ENCODE measurements at places on chromosomes 3 and 15.

DNA sequence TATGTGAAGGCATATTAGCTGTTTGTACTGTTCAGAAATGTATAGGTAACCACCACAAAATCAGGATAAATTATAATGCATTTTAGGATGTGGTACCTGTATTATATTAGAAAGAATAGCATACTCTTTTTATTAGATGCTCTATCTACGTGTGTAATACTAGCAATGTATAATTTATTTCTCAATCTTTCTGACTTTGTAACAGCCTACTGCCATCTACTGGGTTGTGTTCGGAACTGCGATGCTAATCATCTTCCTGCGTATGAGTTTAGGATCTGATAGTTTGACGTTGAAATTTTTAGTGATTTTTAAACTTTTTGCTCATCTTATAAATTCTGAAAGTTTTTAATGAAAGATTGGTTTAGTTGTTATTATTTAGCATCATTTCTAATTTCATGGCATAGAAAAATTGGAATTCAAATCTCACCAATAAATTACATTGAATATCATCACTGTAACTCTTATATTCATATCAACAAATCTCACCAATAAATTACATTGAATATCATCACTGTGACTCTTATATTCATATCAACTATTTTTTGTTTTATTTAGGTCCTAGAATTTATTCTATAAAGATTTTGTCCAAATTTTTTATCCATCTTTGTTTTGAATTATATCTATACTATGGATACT lies 322.7 kb upstream of the ZNF717 start:
- peak; percentile 42 for DNase-seq

DNA sequence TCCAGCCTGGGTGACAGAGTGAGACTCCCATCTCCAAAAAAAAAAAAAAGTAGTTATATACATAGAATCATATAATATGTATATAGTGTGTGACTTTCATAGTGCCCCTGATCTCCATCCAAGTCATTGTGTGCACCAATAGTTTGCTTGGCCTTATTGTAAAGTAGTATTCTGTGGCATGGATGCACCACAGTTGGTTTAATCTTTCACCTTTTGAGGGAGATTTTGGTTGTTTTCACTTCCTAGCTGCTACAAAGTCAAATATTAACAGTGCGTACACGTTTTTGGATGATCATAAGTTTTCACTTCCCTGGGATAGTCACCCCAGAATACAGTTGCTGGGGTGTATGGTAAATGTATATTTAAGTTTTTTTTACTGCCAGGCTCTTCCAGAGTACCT lies 162.8 kb downstream of the PTPRG start:
- DNase-seq, result no peak

DNA sequence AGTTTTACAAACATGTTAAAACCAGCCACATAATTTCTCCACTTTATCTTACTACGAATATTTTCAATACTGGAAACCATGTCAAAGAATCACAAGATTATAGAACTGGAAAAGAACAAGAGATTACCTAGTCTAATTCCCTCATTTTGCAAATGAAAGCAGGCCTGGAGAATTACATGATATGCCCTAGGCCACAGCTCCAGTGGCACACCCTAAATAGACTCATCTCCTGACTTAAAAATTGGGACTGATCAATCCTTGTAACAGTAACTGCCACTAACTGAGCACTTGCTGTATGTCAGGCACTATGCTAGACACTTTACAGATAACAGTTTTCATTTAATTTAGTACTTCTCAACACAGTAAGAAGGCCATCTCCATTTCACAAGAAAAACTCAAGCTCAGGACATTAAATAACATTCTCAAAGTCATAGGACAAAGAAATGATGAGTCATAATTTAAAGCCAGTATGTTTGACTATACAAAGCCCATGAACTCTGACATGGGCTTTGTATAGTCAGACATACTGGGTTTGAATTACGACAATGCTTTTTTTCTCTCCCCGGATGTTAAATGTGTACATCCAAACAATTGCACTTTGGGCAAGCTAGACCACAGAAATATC lies 9.4 kb downstream of the IGSF11 start:
- DNase-seq, result no peak

GRCh38 chr15:63612300-63612699 lies 15.1 kb downstream of the FBXL22 start:
- DNase-seq, result no peak

- DNase-seq, result no peak
Measured at GRCh38 chr3:72520690-72521308, 327.4 kb downstream of the SHQ1 start.

- DNase-seq, result no peak
Measured at GRCh38 chr3:79125313-79125984, 642.3 kb downstream of the ROBO1 start.

DNA sequence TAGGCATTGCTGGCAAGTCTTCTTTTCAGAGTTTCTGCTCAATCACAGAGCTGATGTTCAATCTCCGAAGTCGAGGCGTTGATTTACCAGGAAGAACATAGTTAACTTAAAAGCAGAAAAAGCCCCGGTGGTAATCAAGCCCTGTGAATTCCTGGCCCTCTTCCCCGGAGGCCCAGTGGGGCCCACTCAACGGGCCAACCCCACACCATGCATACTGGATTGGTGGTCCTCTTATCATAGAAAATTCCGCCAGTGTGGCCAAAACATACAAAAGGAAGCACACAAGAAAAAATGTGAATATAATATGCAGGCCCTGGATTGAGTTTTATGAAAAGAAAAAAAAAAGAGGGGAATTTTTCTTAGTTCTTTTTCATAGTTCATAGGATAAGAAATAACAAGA lies 873.0 kb upstream of the NR2F2 start:
- no peak for DNase-seq

DNA sequence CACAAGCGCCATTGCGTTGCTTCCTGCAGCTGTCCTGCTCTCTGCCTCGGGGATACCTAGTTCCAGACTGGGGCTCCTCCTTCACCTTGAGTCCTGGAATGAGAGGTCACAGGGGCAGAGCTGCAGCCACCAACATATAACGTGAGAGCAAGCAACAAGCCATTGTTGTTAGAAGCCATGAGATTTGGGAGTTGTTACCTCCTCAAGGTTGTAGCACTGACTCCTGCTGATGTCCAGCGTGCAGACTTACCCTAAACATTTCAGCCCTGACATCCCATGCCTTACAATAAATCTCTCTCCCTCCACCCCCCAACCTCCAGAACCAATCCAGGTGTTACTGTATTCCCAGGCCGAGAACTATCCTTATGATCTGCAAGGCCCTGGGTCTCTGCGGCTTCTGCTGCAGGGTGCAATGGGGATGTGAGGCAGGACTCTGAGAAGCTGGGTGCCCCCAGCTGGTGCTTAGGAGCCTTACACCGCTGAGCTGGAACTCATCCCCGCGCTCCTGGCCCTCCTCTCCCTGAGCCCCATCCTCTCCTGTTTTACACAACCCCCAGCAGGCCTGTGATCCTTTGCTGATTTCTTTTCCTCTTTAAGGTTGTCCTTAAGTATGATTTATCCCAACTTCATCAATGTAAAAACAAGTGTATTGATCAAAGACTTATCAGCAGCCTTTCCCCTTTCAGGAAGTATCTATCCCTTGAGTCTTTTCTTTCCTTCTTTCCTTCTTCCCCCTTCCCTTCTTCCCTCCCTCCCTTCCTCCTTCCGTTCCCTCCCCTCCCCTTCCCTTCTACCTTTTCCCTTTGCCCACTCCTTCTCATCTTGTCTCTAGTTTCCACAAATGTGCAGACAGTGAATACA lies 84.2 kb upstream of the ABHD2 start:
- peak; percentile 79 for DNase-seq

- no peak for DNase-seq
Measured at GRCh38 chr15:82812994-82813393, 3.6 kb downstream of the WHAMM start.

DNA sequence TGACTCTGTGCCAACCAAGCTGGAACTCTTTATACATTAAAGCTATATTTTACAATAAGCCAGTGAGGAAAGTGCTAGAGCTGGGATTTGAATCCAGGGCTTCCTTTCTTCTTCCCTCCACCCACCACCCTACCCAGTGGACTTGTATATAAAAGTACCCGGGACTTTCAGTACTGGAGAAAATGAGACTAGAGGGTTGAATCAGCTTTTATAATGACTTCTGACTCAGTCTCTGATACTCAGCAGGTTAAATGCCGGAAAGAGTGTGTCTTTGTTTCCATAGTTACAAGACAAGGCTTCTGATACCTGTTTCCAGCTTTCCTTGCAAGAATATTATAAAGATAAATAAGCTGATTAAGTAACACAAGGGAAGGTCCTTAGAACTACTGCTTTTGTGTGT lies 80.9 kb downstream of the FRMD4B start:
- DNase-seq, result no peak

DNA sequence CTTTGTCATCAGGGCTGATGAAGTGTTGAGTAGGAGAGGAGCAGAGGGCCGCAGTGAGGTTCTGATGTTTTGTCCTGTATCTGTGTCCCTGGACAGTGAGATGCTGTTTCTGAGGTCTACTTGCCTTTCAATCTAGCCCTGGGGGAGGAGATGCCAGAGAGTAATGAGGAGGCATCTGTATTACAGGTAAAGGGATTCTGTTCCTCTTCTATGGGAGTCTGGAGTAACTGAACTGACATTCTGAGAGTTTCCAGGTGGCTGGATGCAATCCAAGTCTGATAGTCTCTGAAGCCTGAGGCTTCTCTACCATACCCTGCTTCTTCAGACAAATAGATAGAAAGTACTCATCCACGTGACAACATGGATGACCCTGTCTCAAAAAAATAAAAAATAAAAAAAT lies 60.9 kb downstream of the IL12A start:
- no peak for DNase-seq

- DNase-seq, result no peak
Measured at GRCh38 chr15:58241872-58242271, 103.7 kb downstream of the AQP9 start.

- no peak for DNase-seq
Measured at GRCh38 chr3:18354701-18355100, 70.4 kb downstream of the SATB1 start.

GRCh38 chr3:183508821-183509220 lies 46.7 kb downstream of the KLHL6 start:
- DNase-seq, result no peak

- DNase-seq, result no peak
Measured at GRCh38 chr3:45682311-45682710, 6.9 kb upstream of the SACM1L start.

DNA sequence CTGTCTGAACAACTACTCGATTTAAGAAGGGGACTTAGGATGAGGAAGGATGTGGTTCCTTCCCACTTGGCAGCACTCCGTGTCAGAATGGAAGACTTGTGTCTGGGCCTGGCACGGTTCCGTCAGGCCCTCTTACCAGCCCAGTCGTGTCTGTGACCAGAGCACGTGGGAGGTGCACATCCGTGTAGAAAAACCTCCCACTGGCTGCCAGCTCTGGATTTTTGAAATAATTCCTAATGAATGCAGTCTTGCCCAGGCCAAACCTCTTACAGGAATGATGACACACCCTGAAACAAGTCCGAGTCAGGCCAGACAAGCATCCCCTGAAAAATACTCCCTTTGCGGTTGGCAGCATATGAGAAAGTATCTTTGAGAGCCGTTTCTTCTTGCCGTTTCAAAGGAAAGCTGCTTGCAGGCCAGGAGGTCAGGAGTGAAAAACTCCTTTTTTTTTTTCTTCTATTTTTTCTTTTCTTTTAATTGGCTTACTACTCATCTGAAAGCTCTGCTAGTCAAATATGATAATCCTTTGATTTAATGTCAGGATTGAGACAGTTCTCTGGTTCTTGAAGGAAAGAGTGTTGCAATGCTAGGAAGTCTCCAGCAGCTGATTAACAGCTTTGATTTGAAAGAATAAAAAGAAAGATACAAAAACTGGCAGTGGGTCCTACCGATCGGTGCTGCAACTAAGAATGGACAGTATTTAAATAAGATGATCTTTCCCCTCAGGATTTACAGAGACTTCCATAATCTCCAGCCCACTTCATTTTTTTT lies 19.8 kb downstream of the IL1RAP start:
- DNase-seq, result no peak

GRCh38 chr3:16343101-16343500 lies 78.1 kb downstream of the OXNAD1 start:
- no peak for DNase-seq

DNA sequence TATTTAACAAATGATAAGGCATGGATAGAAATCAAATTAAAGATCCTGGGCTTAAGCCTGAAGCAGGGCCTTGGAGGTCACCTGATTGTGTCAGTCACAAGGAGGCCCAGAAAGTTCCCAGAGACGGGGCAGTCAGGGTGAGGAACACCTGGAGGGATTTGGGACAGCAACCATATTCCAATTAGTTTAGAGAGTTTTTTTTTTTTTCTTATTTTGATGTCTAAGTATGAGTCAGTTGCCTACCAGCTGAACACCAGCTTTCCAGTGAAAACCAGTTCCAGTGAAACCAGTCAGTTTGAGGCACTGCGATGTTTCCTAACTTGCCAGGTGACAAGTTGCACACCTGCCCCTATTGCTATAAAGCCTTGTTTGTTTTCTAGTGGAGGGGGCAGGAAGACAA lies 350.7 kb upstream of the AZI2 start:
- no peak for DNase-seq

DNA sequence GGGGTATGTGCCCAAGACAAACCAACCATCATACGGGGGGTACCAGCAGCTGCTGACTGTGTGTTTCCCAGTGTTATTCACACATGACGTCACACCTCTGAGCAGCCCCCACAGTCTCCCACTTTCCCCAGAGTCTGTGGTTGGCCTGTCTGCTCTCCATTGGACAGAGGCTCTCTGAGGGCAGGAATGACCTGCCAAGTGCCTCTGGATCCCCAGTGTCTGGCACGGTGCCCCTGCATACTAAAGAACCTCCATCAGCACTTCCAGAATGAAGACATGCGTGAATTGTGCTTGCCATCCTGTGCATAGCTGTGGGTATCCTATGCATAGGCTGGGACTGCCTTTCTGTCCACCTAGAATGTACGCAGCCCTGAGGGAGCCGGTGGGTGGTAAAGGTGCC lies 3.5 kb upstream of the CCDC9B start:
- no peak for DNase-seq

GRCh38 chr3:39291903-39292329 lies 12.1 kb upstream of the CX3CR1 start:
- DNase-seq, result peak; percentile 81

- peak; percentile 51 for DNase-seq
Measured at GRCh38 chr15:67521783-67522568, 1.0 kb downstream of the C15orf61 start.

DNA sequence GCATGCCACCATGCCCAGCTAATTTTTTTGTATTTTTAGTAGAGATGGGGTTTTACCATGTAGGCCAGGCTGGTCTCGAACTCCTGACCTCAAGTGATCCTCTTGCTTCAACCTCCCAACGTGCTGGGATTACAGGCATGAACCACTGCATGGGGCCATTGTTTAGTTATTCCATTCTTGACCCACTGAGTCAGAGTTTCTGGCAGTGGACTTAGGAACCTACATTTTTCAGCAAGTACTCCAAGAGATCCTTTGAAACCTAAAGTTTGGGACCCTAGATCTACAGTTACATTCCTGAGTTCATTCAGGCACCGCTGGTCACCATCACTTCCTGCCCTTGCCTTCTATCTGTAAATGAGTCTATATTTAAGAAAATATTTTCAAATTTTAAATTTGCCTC lies 1.4 kb upstream of the TNFSF10 start:
- DNase-seq, result no peak

GRCh38 chr3:32460031-32460749 lies 42.5 kb downstream of the CMTM6 start:
- DNase-seq, result no peak

Measured in D341Med (cell line).